ENCODE measurements at places on chromosomes 2 and 18. TPM values are rescaled to one million over a fixed set of nuclear protein-coding genes. Genes with fewer than 3 reads are reported as not detected.

- DNase-seq = no peak
Measured at GRCh38 chr2:3208591-3208990, 169.0 kb downstream of the EIPR1 start.

DNA sequence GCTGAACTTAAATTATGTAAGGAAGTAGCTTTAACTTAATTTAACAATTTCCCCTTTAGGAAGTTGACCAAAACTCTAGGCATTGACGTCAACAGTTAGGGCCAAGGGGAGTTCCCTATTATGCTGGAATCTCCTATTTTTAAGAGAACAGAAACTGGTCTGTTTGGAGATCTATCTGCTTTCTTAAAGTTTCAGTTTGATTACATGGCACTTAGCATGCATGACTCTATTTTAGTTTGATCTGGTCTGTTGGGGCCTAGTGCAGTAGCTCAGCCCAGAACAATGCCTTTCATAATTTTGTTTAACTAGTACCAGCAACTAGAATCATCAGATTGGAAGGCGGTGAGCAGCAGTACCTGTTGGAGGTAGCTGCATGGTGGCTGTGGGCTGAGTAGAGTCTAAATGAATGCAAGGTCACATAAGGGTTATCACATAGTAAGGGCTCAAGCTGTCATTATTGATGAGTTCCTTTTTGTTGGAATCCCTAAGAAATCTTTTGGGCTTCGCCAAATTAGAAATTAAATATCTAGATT lies 60.5 kb upstream of the ZNG1B start:
- no peak for DNase-seq

DNA sequence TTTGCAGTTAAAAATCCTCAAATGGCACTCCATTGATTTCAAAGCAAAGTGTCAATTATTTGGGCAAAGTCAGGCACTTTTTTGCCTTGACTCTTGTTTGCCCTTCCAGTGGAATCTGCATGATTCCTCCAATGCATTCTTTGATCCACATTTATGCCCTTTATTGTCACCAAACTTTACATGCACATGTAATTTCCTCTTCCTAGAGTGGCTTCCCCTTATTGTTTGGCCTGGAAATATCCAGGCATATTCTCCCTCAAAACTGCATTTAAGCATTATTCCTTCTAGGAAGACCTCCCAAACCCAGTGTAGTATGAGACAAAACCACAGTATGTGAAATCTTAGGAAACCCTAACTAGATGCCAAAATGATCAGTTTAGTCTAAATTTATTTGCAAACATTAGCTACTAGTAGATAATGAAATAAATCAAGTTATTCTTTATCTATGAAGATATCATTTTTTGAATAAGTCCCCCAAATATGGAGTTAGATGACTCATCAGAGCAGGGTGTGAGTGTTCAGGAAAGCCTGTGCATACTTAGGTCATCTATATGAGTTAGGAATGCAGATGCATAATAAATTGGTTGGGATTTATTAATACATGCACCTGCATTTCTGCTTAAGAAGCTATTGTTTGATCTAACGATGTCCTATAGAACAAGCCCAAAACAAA lies 433.3 kb upstream of the TCF4 start:
- DNase-seq = no peak

- no peak for DNase-seq
Measured at GRCh38 chr2:11949732-11950523, 203.5 kb downstream of the LPIN1 start.

GRCh38 chr2:229392196-229392595 lies 121.1 kb upstream of the PID1 start:
- DNase-seq = no peak

DNA sequence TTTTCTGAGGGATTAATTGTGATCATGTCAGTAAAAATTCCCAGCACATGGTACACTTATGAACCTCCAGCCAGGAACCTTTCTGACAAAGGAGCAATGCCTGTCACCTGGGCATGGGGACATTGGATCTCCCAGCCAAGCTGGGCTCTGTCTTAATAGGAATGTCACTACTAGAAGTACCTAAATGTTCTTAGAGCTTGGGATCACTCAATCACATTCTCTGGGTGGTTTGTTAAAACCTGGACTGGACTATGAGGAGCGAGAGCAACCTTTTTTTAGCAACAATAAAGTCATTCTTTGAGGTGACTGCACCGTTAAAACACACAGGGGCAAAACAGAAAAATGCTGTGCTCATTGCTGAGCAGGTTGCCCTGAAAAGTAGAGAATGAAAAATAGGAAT lies 6.4 kb upstream of the PPP1CB start:
- no peak for DNase-seq

DNA sequence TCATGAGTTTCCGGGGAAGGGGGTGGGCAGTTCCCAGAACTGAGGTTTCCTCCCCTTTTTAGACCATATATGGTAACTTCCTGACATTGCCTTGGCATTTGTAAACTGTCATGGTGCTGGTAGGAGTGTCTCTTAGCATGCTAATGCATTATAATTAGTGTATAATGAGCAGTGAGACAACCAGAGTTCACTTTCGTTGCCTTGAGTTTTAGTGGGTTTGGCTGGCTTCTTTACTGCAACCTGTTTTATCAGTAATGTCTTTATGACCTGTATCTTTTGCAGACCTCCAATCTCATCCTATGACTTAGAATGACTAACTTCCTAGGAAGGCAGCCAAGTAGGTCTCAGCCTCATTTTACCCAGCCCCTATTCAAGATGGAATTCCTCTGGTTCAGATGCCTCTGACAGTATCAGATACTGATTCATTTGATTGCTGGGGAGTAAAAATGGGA lies 447.3 kb downstream of the XIRP2 start:
- DNase-seq = no peak

DNA sequence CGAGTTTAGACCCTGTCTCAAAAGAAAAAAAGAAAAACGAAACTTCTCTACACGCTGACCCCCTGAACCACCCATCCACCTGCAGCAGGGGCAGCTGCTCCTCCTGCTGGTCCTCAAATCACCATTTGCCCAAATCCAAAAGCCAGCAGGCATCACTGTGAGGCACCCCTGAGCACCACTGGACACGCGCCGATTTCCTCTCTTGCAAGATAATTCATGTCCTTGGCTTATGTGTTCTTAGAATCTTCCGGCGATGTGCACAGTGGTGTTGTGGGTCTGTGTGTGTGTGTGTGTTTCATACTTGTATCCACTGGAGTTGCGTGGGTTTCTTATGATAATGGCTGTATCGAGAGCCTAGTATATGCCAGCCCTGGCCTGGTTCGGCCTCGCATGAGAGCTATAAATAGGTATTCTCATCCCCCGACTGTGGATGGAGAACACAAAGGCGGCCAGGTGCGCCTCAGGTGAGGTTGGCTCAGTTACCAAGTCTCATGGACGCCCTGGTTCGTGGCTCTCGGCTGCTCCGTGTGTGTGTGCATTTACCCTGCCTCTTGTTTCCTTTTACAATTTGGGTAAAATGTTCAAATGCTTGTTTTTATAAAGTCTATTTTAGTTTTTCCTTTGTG lies 235.5 kb downstream of the HDAC4 start:
- DNase-seq = no peak

- no peak for DNase-seq
Measured at GRCh38 chr2:214471990-214472389, 61.1 kb downstream of the VWC2L start.

- DNase-seq = no peak
Measured at GRCh38 chr2:20574423-20574911, 76.4 kb downstream of the HS1BP3 start.

GRCh38 chr2:85797263-85797660 lies 43.5 kb downstream of the ATOH8 start:
- no peak for DNase-seq

- no peak for DNase-seq
Measured at GRCh38 chr2:204116159-204116792, 179.7 kb downstream of the ICOS start.

GRCh38 chr2:113705982-113706523 lies 50.4 kb downstream of the SLC35F5 start:
- DNase-seq = no peak

DNA sequence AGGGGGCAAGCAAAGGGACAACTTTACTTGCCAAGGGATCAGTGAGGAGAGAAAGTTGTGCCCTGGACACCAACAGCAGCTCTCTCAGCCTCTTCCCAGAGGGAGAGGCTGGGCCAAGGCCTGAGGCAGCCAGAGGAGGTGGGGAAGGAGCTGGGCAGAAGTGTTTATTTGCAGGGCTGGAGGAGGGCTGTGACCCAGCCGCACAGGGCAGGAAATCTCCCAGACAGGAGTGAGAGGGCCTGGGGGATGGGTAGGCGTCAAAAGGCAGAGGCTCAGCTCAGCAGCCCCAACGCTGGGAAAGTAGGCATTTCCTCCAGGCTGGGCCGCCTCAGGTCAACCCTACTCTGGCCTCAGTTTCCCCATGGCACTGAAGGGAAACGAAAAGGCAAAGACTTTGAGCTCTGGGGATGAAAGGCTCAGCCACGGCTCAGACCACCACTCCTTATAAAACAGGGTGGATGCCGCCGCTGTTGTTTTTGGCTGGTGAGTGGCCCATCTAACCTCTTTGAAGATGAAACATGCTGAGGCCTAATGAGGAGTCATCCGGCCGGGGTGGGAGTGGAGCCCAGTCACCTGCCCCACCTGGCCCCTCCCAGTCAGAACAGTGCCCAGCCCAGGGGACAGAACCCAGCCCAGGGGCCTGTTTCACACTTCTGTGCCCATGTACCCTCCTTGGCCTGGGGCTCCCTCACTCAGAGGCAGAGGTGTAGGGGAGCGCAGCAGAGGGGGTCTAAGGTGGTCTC lies 21.9 kb upstream of the SEMA4C start:
- no peak for DNase-seq

DNA sequence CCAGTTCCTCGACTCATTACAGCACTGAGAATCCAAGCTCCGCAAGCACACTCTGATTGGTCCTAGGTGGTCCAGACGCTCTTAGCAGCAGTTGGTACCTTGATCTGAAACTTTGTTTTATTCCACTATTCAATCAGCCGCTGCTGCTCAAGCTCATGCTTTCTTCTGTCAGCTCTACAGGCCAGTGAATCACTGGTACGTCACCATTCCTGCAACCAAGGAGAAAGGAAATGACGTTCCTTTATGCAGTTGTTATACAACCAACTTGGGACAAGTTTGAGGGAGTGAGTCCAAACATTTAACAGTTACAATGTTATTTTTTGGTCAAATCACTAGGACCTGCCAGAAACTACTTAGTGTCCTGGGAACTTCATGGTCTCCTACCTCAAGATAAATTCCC lies 398.8 kb upstream of the TMEFF2 start:
- no peak for DNase-seq

GRCh38 chr2:181465676-181466375 lies 8.6 kb downstream of the ITGA4 start:
- DNase-seq = no peak

DNA sequence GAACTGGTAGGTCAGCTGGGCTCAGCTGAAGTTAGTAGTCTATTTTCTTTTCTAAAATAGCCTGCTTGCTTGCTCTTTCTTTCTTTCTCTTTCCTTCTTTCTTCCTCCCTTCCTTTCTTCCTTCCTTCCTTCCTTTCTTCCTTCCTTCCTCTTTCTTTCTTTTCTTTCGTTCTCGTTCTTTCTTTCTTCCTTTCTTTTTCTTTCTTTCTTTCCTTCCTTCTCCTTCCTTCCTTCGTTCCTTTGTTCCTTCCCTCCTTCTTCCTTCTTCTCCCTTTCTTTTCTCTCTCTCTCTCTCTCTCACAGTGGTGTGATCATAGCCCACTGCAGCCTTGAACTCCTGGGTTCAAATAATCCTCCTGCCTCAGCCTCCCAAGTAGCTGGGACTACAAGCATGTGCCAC lies 29.2 kb upstream of the KDM3A start:
- DNase-seq = no peak

- DNase-seq = no peak
Measured at GRCh38 chr2:171958475-171958874, 36.2 kb downstream of the HAT1 start.

GRCh38 chr2:180983468-180984242 lies 3.2 kb downstream of the UBE2E3 start:
- no peak for DNase-seq

- DNase-seq = no peak
Measured at GRCh38 chr18:36590621-36591580, 237.9 kb downstream of the TPGS2 start.

GRCh38 chr2:215615067-215615802 lies 179.4 kb upstream of the FN1 start:
- no peak for DNase-seq

DNA sequence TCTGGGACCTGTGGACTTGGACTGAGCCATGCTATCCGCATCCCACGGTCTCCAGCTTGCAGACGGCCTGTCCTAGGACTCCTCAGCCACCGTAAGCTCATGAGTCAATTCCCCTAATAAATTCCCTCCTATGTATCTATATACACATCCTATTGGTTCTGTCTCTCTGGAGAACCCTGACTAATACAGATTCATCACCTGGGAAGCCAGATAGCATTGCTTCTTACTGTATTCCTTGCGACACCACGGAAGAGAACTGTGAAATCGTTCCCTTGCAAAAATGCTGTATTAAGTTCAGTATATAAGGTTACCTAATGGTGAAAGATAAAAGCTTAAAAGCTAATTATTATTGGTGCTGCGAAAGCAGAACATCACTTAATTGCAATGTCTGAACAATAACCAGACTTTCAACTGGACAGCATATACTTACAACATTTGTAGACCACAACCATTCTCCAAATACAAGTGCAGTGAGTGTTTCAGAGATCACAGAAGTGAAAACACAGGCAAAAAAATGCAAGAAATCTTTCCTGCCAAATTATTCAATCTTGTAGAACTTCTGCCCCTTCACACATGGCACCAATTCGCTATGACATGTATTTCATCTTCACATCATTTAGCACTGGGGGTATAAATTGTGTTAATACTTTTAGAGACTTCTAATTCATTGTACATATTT lies 352.9 kb downstream of the TXNL1 start:
- no peak for DNase-seq

GRCh38 chr2:143607231-143608062 lies 478.2 kb downstream of the ARHGAP15 start:
- DNase-seq = no peak

DNA sequence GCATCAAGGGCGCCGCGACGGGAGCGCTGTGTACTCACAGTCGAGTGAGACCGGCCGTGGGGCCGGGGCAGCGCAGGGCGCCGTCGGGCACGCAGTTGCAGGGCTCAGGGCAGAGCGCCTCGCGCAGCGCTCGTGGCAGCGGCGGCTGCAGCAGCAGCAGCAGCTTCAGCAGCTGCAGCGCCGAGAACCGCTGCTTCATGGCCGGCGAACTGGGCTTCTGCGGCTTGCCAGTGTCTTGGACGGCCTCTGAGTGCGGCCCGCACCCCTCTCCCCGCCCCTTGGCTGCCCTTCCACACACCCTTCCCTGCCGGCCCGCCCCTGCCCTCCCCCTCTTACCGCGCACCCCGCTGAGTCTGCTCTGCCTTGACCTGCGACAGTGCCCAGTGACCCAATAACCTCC lies at the start of gene LHCGR:
Gene LHCGR (minus strand): TSS at position 252 of the 400 bp plus-strand sequence. CDS start 53 bp downstream, at position 199.
- DNase-seq = no peak

CRYBA2 gene
- total RNA-seq = not detected

SKOR2 gene
- total RNA-seq = not detected

IL1RN gene
- total RNA-seq = not detected

ANKRD53 gene
- 1.3 TPM for total RNA-seq

POTEJ gene
- total RNA-seq = not detected

ZDBF2 gene
- 12.2 TPM for total RNA-seq

BOLL gene
- not detected for total RNA-seq

All from tibial nerve (tissue), 4 donors.